Naive thymus-derived CD8-positive, alpha-beta T cell (primary cell): ENCODE measurements at places on chromosomes 11 and 22. TPM values are rescaled to one million over a fixed set of nuclear protein-coding genes. Genes with fewer than 3 reads are reported as not detected.

The OR5D14 gene
- not detected for polyA plus RNA-seq

GRCh38 chr11:58770627-58771457 lies 39.1 kb upstream of the GLYAT start:
- peaks cover 12% of the 10 kb centered on the region for H3K27me3 ChIP-seq
- peaks cover 2% of the 10 kb centered on the region for H3K36me3 ChIP-seq
- no peak for DNase-seq
- H3K27ac ChIP-seq = no peak overlapping the region
- no peak overlapping the region for H3K4me3 ChIP-seq

The TLCD5 gene
- polyA plus RNA-seq = not detected

The MYO7A gene
- not detected for polyA plus RNA-seq

GRCh38 chr11:45683271-45684058 lies 18.0 kb upstream of the CHST1 start:
- H3K4me1 ChIP-seq = no peaks in the 10 kb centered on the region
- peaks cover 1% of the 10 kb centered on the region for H3K27me3 ChIP-seq
- H3K36me3 ChIP-seq = no peaks in the 10 kb centered on the region

GRCh38 chr11:40647295-40647694 lies 812.2 kb downstream of the LRRC4C start:
- H3K4me1 ChIP-seq = no peaks in the 10 kb centered on the region
- H3K4me3 ChIP-seq = no peak overlapping the region
- no peaks in the 10 kb centered on the region for H3K36me3 ChIP-seq
- H3K27ac ChIP-seq = no peak overlapping the region
- no peaks in the 10 kb centered on the region for H3K27me3 ChIP-seq
- DNase-seq = no peak

DNA sequence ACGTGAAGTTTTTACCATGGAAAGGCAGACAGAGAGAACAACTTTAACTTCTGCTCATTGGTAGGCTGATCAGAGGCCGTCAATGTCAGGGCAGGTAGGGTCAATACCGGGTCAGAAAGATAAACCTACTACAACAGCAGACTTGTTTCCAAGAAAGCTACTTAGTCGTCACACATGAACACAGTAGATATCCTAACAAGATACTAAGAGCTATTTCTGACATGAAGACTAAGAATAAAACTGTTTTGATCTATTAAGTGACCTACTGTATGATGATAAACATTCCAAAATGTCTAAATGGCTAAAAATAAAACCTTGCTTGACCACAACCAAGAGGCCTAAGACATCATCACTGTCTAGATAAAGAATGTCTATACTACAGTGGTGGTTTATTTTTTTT lies 231.3 kb downstream of the CADM1 start:
- DNase-seq = no peak
- H3K27me3 ChIP-seq = peaks cover 5% of the 10 kb centered on the region
- no peaks in the 10 kb centered on the region for H3K4me1 ChIP-seq
- no peak overlapping the region for H3K27ac ChIP-seq
- no peaks in the 10 kb centered on the region for H3K36me3 ChIP-seq
- no peak overlapping the region for H3K4me3 ChIP-seq
